ENCODE measurements at places on chromosomes 3 and 15.

DNA sequence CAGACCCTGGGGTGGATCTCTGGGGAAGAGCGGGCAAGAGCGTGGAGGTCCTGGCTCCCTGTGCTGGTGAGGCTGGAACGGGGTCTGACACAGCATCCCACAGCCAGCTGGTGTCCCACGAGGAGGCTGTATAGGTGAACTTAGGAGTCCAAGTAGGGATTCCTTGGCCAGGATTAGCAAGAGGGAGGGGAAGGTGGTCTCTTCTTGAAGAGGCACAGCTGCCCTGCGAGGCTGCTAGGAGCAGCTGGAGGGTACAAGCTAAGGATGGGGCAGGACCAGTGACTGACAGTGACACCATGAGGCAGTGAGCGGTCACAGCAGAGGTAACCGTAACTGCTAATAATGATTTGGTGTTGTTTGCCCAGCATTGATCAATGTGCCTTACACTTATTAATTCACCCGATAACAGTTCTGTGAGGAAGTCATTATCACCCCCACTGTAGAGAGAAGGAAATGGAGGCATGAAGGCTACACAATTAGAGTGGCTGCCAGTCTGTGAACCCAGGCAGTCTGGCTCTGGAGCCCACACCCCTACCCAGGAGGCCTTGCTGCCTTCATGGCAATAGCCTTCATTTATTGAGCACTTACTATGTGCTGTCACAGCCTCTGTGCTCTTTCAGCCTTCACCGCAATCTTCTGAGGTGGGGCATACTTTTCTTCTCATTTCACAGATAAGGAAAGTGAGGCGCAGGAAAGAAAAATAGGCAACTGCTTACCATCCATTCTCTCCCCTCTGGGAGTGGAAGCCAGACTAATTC lies 59.4 kb downstream of the TMEM44 start:
- peak; percentile 26 for DNase-seq

- no peak for DNase-seq
These were observed 126.0 kb downstream of the IMPG2 start for GRCh38 chr3:101194392-101194791.

DNA sequence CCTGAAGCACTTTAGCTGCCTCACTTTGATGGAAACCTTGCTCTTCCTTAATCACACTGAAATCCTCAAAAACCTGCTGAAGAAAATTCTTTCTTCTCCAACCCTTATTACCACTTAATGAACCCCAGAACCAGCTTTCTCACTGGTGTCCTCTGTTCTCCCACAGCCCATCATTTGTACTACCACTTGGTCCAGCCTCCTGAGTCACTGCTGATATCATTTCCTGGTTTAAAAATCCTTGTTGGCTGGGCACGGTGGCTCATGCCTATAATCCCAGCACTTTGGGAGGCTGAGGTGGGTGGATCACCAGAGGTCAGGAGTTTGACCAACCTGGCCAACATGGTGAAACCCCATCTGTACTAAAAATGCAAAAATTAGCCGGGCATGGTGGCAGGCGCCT lies 418.6 kb upstream of the KCNMB2 start:
- no peak for DNase-seq

- no peak for DNase-seq
These were observed 876.1 kb upstream of the CADM2 start for GRCh38 chr3:84082726-84083125.

GRCh38 chr15:42413920-42414319 lies 54.6 kb downstream of the CAPN3 start:
- DNase-seq = no peak

DNA sequence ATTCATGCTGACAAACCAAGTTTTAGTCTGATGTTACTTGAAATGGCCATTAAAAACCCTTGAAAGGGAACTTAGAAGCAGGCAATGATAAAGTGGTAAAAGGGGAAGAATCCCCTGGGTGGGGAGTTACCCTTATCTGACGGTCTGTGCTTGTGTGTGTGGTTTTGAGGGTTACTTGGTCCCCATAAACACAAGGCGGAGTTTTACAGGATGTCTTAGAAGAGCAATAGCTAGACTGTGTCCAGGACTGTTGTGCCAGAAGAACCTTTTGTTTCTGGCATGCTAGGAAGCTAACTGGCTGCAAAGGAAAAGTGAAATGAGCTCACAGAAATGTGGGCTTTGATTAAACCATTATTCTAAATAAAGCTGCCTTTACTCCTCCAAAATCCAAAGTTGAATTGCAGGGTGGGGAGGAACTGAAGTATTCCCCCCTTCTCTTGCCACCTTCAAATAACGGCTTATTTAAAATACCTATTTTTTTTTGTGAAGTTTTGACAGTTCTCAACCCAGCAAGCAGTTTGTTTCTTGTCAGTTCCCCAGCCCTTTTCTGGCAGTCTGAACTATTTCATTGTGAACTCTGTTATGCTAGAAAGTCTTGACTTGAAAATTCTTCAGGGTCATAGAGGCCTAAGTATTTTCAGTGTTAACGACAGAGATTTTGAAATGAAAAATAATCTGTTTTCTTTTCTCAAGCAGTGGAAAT lies 443.5 kb downstream of the OTOL1 start:
- DNase-seq = no peak

- DNase-seq = no peak
These were observed 62.7 kb downstream of the SLMAP start for GRCh38 chr3:57818772-57819171.

DNA sequence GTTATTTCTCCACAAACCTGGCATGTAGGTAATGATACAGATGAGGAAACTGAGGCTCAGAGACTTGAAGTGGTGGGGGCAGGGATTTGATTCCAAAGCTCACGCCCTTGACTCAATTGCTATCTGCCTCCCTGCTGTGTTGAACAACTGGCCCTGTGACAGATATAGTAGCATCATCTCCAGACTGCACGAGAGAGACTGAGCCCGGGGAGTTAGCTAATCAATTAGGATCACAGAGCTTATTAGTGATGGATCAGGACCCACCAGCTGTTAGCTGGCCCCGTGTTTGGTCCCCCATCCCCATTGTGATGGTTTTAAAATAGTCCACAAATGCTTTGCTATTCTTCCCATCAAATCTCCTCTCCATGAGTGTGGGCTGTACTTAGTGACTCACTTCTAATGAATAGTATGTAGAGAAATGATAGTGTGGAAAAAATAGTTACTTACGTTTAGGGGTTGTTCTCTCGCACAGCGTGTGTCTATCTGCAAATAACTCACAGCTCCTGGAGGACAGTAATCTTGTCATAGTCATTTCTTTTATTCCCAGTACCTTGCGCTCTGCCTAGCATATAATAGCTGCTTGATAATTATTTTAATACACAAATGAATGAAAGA lies 74.4 kb upstream of the KLF13 start:
- DNase-seq = no peak

DNA sequence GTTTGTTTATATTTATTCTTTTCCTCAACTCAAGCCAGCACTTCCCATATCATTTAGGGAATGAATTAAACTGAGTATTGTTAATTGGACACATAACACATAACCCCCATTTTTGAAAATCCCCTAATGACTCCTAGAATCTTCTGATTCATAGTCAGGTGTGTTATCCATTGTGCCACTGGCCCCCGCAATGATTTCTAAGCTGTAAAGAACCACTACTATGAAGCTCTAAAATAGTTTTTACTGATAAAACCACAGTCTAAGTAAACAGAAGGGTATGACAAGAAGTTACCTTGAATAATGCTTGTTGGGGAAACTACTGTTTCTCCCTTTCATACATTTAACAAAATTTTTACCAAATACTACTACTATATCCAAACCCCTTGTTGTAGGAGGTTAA lies 22.3 kb upstream of the SLC12A8 start:
- DNase-seq = no peak

DNA sequence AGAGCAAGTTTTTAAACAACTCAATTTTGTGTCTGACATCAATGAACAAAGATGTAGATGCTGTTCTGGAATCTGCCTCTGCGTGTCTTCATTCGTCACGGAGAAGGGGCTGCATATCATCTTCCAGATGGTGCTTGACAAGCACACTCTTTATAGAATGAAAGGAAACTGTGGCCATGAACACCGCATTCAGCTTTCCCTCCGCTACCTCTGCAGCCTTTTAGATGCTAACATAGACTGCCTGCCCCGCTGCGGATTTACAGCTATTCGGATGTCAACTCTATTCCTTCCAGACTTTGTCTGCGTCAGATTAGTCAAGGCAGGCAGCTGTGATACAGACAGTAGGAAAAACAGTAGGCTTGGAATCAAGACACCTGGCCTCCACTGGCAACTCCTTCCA lies 232.9 kb downstream of the TJP1 start:
- no peak for DNase-seq

GRCh38 chr15:82832601-82833361 lies 23.4 kb downstream of the WHAMM start:
- DNase-seq = peak; percentile 28

- DNase-seq = no peak
These were observed at the start of gene COL8A1 for GRCh38 chr3:99638167-99638948. Gene COL8A1 (plus strand): TSS chr3:99638594. CDS start chr3:99790683, 152,089 bp downstream.

DNA sequence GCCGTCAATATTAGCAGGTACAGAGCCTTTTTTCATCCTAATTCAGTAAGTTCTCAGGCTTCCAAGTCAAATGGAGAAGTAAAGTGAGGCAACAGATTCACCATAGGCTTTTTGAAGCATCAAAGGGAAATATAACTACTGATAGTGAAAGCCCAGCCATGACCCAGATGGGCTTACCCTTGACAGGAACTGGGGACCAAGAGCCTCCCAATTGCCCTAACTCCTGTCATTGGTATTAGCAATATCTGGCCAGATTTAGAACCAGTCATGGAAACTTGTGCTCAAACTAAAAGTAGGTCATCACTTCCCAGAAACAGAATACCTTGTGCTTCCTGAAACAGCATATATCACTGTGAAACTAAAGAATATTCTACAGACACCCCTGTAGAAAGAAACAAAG lies 33.0 kb downstream of the NME9 start:
- no peak for DNase-seq

DNA sequence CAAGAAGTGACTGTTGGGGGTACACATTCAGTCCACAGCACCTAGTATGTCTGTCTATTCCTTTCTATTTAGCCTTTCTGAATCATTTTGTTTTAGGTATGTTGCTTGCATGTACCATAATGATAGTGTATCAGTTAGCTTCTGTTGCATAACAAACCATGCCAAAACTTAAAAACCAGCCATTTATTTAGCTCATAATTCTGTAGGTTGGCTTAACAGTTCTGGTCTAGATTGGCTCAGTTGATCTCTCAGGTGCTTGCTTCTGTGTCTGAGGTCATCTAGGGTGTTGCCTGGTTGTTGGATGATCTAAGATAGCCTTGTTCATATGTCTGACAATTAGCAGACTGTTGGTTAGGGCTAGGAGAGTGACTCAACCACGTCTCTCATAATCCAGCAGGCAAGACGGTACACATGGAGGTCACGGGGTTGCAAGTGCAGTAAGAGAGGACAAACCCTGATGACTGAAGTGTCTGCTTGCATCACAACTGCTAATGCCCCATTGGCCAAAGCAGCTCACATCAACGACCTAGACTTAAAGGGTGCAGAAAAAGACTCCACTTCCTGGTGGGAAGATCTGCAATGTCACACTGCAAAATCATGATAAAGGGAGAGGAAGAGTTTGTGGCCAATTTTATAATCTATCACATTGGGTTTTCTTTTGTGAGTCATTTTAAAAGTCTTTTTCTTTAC lies 6.8 kb upstream of the PDCD6IP start:
- DNase-seq = no peak

DNA sequence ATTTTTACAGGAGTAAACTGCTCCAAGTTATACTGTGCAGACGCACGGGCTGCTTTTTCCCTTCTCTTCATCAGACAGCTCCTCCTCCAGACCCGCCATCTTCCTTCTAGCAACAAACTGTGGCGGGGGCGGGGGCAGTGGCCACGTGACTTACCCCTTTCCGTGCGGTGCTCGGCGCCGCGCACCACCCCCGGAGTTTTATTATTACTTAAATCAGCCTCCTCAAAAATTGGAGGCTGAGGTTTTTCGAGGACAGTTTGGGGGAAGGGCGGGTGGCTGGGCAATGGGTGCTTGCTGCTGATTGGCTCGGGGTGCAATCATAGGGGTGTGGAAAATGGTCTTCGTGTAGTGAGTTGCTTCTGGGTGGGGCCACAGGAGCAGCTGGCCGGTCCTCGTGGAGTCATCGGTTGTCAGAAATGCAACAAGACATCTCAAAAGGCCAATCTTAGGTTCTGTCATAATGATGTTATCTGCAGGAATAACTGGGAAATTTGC lies 77.1 kb upstream of the MFGE8 start:
- no peak for DNase-seq

DNA sequence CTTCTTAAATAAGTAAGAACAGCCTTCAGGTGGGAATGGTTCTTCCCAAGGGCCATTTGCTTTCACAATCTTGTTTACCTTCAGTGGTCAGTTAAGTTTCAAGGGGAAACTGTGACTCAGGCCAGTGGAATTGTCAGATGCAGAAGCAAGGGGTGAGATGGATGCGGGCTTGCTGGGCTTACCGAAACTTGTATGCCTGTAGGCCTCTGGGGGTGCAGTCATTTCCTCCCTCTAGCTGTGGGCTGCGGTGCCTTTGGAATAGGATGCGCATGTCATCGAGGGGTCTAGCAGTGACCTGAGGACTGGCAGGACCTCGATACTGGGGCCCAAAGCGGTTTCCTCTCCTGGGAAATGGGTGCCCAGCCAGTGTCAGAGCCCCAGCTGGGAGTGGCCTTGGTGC lies 121.6 kb downstream of the EEFSEC start:
- DNase-seq = no peak

GRCh38 chr3:197807969-197808587 lies 17.0 kb downstream of the LRCH3 start:
- DNase-seq = no peak

GRCh38 chr3:30341851-30342250 lies 264.6 kb upstream of the TGFBR2 start:
- DNase-seq = no peak

DNA sequence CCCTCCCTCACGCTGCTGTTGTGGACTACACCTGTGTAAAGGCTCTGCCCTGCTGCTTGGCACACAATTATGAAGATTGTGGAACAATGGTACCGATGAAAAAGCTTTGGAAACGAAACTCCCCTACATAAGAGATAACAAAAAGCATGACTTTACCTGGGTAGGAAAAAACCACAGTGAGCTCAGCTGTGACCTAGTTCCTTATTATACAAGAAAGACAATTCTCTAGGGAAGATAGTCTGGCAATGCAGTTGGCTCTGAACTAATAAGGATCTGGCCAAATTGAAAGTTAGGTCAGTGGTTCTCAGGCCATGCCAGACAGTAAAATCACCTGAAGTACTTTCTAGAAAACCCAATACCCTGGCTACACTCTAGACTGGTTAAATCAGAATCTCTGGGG lies 16.1 kb downstream of the CLEC3B start:
- DNase-seq = no peak

GRCh38 chr15:101322854-101323477 lies 27.9 kb upstream of the SNRPA1 start:
- no peak for DNase-seq

DNA sequence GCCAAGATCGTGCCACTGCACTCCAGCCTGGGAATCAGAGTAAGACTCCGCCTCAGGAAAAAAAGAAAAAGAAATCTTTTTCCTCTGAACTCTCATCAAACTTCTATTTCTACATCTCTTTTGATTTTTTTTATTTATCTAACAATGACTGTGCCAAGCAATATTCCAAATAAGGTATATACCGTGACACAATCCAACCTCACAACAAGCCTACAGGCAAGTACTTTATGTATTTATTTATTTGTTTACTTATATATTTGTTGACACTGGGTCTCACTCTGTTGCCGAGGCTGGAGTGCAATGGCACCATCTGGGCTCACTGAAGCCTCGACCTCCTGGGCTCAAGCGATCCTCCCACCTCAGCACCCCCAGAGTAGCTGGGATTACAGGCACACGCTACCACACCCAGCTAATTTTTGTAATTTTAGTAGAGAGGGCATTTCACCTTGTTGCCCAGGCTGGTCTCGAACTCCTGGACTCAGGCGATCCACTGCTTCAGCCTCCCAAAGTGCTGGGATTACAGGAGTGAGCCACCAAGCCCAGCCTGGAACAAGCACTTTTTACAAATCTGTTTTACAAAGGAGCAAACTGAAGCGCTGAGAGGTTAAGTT lies 94.9 kb upstream of the CHD2 start:
- DNase-seq = no peak
